ENCODE measurements at places on chromosomes 7 and 10.

DNA sequence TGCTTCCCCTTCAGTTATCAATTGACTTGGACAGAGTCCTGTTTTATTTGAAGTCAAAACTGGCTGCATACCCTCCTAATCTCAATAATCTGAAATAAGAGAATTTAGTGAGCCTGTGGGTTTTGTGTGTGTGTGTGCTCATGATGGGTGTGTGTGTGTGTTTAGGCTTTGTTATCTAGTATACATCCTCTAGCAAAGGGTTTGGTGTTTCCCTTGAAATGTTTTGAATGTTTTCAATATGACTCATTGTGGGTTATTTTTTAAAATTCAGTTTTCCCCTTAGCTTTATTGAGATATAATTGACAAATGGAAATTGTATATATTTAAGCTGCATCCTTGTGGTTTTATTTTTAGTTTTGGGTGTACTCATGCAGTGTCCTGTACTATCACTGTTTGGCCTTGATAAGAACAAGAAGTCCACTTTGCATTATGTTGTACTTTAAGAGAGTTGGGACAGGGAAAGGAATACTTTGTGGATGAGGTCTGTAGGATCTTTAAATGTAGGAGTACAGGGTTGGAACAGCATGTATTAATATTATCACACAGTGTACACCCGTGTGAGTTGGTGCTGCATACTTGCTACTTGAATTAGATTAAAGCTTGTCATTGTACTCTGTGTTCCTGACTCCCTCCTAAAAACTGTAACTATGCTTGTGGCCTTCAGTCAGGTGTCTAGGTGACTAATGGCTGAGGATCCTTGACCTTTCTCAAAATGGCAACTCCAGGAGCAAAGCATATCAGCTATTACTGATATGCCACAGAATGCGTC, 58.3 kb downstream of the VCL start:
- peak; percentile 79 for DNase-seq

- no peak for DNase-seq
Measured at GRCh38 chr7:27324246-27324645, 81.6 kb downstream of the EVX1 start.

GRCh38 chr7:32058002-32058401, 12.2 kb downstream of the PDE1C start:
- no peak for DNase-seq

DNA sequence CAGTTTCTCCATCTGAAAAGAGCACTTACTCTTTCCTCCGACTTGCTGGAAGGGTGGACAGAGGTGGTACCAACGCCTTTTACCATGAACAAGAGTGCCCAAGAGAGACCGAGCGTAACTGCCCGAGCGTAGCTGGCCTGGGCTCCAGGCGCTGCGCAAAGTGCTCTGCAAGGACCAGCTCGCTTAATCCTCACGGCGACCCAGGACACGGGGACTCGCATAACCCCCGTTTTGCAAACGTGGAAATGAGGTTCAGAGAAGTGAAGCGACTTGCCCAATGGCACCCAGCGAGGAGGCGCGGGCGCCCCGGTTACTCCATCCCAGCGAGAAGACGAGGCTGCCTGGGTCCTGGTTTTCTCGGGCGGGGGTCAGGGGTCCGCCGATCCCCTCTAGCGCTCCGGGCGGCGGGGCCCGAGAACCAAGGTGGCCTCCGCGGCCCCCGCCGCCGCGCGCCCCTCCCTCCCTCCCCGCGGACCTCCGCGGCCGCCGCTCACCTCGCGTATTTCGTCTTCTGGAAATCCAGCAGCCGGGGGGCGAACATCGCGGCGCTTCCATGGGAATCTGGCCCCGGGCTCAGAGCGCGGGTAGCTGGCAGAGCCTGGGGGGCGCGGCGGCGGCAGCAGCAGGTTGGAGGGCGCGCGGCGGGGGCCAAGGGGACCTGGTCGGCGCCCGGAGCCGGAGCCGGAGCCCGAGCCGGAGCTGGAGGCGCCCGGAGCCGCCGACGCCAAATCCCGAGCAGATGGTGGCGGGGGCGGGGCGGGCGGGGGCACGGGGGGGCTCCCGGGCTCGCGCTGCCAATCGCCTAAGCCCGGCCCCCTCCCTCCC, at the start of gene MMD2:
TSS of gene MMD2 (minus strand) at position 711 of the 825 bp plus-strand sequence. CDS start at position 541, 170 bp downstream.
- DNase-seq, result no peak

DNA sequence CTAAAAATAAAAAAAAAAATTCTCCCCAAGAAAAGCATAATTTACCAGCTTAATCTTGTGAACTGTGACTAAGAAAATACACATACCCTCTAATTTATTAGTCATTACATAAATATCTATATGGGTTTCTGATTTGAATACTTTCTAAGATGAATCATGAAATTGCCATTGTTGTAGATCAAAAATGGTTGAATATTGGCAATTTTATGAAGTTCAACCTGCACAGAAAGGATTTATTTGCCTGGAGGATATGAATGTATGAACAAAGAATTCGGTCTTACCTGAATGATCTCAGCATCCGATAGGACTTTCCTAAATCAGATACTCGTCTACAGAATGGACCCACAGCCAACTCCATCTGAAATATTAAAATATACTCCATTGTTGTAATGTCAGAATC, 61.5 kb downstream of the HBP1 start:
- DNase-seq, result no peak

- DNase-seq, result peak; percentile 32
Measured at GRCh38 chr7:22944022-22944421, 69.9 kb downstream of the HYCC1 start.

GRCh38 chr7:153930696-153931095, 121.5 kb upstream of the DPP6 start:
- DNase-seq, result no peak

DNA sequence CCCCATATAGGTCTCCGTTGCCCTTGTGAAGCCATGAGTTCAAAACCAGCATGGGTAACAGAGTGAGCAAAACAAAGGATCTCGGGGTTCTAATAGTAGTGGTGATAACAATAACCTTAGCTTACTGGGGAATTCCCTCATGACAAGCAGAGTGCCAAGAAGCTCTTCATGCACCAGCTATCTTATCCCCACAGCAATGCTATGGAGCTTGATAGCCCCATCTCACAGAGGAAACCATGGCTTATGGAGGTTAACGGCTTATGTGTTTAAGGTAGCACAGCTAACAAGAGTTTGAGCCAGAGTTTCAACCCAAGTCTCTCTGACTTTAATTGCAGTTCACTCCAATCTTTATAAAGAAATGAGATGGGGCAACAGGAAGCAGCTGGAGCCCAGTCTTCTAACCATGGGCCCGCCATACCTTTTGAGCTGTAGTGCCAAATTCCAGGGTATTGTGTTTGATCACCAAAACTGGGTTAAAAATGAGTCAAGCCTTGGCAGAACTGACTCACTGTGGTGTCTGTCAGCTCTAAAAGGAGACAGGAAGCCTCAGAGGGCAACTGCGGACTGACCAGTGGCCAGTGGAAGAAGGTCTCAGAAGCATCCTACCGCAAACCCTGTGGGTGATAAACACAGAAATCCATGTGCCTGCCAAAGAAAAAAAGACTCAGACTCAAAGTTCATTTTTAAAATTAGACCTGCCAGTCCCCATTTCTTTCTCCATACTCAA, 16.5 kb upstream of the PLAU start:
- DNase-seq, result peak; percentile 99
